ENCODE measurements at places on chromosomes 3 and 15.
A peak's percentile ranks its signal among the peaks of the same experiment; 100 is the strongest.

- no peak for DNase-seq
These were observed 22.6 kb downstream of the SFMBT1 start for GRCh38 chr3:53023072-53023823.

DNA sequence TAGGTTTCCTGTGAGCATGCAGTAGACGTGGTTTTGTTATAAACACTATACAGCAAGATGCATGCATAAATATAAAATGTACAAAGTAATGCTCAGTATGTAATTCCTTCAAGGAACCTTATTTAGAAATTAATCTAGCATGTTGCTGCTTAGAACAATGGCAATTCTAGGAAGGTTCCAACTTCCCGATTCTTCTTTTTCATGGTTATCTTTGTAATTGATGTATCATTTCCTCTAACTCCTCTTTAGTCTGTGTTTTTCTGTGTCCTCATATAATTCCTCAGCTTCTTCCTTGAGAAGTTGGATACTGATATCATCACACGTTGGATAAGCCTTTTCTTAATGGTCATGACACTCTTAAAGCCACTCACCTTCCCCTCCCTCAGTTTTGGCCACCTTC is 3.5 kb downstream of the TSEN2 start:
- DNase-seq: peak; percentile 33

DNA sequence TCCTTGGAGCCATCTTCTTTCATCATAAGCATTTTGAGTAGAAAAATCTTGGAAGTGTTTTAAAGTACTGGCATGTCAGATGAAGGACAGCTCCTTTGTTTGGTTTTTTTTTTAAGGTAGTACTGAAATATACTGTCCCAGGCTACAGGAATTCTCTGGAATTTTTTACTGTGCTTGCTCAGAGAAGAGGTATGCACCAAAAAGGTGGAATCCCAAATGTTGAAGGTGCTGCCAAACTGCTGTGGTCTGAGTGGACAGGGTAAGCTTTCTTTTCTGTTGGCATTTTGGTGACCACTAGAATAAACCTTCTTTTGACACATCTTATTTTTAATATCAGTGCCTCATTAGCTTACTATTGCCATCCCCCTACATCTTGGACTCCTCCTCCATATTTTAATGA is 7.2 kb downstream of the GNL3 start:
- DNase-seq: no peak

- peak; percentile 86 for DNase-seq
These were observed 45.7 kb downstream of the C2CD4B start for GRCh38 chr15:62119227-62119864.

GRCh38 chr3:134242649-134243617 is 7.7 kb downstream of the RYK start:
- DNase-seq: peak; percentile 35

DNA sequence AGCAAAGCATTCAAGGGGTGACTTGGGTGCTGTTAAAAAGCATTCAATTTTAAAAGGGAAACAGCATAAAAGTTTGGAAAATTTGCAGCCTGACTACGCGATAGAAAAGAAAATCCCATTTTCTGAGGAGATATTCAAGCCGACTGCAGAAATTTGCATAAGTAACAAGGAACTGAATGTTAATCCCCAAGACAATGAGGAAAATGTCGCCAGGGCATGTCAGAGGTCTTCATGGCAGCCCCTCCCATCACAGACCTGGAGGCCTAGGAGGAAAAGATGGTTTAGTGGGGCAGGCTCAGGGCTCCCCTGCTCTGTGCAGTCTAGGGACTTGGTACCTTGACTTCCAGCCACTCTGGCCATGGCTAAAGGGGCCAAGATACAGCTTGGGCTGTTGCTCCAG is 93.1 kb downstream of the ISL2 start:
- no peak for DNase-seq

GRCh38 chr15:67836134-67836455 is 3.8 kb downstream of the RNU6-1 start:
- DNase-seq: no peak

DNA sequence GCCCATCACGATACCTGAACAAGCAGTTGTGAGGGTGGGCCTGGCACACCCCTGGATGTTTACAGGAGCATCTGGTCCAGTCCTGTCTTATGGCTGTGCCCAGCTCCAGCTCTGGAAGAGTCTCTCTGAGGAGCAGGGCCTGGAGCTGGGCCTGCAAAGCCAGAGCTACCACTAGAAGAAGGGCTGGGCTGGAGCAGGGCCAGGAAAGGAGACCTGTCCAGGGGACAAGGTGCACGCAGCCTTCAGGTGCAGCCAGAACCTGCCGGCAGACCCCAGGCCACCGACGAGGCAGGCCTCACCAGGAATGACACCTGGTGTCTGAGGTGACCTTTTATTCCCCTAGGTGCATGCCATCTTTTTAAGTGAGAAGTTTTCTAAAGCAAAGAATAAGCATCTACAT is 8.4 kb upstream of the BCL2L10 start:
- no peak for DNase-seq

DNA sequence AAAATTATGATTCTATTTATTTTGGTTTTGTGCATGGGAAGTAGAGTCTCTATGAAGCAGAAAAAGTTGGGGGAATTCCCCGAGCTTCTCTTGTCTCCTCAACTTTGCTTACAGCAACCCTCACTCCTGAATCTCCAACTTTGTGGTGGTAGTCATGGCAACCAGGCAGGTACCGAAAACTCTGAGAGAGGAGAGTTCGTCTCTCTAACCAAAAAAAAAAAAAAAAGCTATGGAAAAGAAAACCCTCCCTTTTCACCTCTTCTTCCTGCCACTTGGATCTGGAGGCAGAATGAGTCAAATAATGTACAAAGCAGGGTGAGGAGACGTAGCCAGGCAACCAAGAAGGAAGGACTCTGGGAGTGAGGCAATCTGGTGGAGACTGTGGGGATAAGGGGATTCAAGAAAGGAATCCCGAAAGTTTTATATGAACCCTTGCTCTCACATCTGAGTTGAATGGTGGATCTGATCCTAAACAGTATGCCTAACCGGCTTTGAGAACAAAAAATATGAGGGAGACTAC is 108.1 kb downstream of the PLOD2 start:
- DNase-seq: no peak

DNA sequence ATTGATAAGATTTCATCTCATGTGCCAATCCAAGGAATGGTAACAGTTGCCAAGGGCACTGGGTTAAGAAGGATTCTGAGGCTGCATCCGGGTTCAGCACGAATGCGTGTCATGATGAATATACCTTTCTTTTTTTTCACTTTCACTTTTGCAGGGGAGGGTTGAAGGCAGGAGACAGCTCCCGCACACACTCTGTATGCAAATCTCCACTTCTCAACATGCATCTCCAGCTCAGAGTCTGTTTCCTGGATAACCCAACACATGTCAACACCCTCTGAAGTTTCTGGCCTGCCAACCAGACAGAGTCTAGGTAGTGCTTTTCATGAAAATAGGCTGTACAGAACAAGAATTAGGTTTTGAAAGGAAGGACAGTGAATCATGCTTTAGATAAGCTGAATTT is 21.6 kb downstream of the B4GALT4 start:
- no peak for DNase-seq

DNA sequence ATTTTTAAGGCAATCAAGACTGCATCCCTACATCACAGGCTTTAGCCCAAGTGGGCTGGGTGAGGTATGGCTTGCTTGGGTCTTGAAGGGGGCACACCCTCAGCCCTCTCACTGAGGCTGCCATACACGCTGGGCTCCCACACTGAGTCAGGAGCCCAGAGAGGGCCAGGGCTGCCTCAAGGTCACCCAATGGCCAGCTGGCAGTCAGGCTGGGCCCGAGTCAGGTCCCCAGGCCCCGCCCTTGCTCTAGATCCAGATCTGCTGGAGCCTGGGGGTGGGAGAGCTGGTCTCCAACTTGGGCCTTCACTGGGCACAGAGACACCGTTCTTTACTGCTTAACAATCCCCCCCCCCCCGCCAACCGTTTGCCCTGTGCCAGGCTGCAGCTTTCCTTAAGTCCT is 88.1 kb downstream of the IQSEC1 start:
- no peak for DNase-seq

GRCh38 chr15:28873585-28874190 is 12.1 kb upstream of the APBA2 start:
- DNase-seq: no peak

- DNase-seq: no peak
These were observed 48.8 kb downstream of the ACAP2 start for GRCh38 chr3:195394024-195394423.

GRCh38 chr15:50953302-50953701 is 44.8 kb downstream of the AP4E1 start:
- no peak for DNase-seq

- no peak for DNase-seq
These were observed 74.5 kb upstream of the ZPLD1 start for GRCh38 chr3:102360183-102360860.

DNA sequence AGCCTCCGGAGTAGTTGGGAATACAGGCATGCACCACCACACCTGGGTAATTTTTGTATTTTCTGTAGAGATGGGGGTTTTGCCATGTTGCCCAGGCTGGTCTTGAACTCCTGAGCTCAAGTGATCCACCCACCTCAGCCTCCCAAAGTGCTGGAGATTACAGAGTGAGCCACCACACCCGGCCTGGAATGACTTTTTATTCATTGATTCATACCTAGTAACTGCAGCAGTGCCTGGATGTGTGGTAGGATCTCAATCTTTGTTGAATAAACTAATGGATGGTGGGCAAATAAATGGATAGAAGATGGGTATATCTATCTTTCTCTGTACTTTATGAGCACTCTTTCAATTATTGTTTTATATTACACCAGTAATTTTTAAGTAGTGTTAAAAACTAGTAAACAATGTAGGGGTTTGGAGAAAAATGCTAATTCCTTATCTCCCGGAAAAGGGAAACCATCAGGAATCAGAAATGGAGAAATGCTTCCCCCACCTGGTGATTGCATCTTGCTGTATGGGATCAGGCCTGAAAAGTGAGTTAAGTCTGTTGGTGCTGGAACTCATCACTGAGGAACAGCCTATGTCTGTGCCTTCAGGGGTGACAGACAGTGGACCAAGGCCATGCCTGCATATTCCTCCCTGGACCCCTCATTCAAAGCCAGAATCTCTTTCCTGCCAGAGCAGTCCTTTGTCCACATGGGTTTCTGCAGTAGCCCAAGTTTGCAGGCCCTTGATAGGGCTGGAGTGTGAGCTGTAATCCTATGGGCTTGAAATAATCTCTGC is 161.0 kb upstream of the CTDSPL start:
- DNase-seq: no peak

DNA sequence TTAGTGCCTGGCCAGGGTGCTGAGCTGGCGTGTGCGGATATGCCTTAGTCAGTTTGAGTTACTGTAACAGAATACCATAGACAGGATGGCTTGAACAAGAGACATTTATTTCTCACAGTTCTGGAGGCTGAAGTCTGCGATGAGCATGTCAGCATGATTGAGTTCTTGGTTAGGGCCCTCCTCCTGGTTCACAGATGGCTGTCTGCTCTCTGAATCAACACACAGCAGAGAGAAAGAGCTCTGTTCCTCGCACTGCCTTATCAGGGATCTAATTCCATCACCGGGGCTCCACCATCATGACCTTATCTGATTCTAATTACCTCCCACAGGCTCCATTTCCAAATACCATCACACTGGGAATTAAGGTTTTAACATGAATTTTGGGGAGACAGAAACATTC is 386.6 kb upstream of the DPH6 start:
- DNase-seq: no peak

GRCh38 chr3:174440253-174440701 is 418.9 kb upstream of the NAALADL2 start:
- DNase-seq: no peak

DNA sequence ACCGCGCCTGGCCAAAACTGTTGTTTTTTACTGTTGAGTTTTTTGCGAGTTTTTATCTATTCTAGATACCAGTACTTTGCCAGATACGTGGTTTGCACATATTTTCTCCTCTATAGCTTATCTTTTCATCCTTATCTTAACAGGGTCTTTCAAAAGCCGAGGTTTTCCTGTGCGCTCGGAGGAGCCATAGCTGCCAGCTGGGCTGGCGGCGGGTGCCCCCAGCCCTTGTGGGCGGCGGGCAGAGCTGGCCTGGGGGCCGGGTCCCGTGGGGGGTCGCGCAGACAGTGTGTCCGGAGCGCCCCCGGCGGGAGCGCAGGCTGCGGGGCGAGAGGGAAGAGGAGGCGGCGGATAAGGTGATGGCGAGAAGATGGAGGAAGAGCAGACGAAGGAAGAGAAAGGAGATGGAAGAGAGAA is 11.1 kb upstream of the EIF4A2 start:
- DNase-seq: no peak

GRCh38 chr3:171494457-171495109 is 34.4 kb upstream of the TNIK start:
- no peak for DNase-seq

GRCh38 chr3:52286777-52287110 is 884 bp upstream of the GLYCTK start:
- no peak for DNase-seq

DNA sequence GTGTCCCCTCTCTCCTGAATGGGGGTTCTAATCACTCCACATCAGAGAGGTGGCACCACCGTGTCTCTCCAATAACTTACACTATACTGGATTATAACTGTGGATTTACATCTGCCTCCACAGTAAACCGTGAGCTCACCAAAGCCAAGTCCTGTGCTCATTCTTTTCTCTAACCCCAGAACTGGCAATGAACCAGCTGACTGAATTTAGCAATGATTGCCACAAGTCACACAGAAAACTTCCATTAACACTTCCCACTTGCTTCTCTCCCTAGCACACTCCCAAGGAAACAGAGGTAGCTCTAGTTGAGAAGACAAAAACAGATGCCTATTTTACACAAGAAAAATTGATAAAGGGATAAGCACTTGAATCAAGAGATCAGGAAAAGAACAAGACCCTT is 361.3 kb downstream of the ULK4 start:
- DNase-seq: no peak

GRCh38 chr3:13715961-13716360 is 163.9 kb downstream of the WNT7A start:
- DNase-seq: no peak

Measured in suppressor macrophage treated with lipopolysaccharide for 1 hour (primary cell).